ENCODE measurements at places on chromosomes 16 and 17. TPM values are rescaled to one million over a fixed set of nuclear protein-coding genes. Genes with fewer than 3 reads are reported as not detected.

TMED6 gene
- total RNA-seq, result not detected

GPR139 gene
- total RNA-seq, result not detected

CDT1 gene
- total RNA-seq, result 32.2 TPM

ACAP1 gene
- 0.20 TPM for total RNA-seq

SOST gene
- not detected for total RNA-seq

MRPS23 gene
- 36.6 TPM for total RNA-seq

ZPBP2 gene
- not detected for total RNA-seq

HLF gene
- total RNA-seq, result 0.24 TPM
